ENCODE measurements at places on chromosomes 7 and 10. TPM values are rescaled to one million over a fixed set of nuclear protein-coding genes. Genes with fewer than 3 reads are reported as not detected.

- H3K27ac ChIP-seq: no peak overlapping the region
- H3K4me3 ChIP-seq: no peak overlapping the region
- no peaks in the 10 kb centered on the region for H3K36me3 ChIP-seq
- DNase-seq: no peak
These were observed 354.6 kb downstream of the PHF14 start for GRCh38 chr7:11328309-11328708.

DNA sequence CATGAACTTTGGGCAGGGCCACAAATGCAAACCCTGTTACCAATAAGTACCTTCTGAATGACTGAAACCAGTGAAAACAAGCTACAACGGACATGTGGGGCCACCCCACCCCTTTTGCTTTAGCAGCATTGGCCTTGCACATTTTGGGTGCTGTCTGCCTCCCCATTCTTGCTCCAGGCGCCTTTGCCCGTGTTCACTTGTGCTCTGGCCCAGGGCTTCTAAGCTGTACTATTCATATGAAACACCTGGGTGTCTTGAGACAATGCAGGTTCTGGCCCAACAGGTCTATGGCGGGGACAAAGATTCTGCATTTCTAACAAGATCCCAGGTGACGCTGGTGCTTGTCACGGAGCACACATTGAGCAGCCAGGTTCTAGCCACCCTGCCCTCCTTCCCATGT, 96.5 kb upstream of the SDK1 start:
- no peak overlapping the region for H3K27ac ChIP-seq
- DNase-seq: no peak
- no peaks in the 10 kb centered on the region for H3K4me1 ChIP-seq
- H3K36me3 ChIP-seq: no peaks in the 10 kb centered on the region
- H3K4me3 ChIP-seq: no peak overlapping the region

- H3K27ac ChIP-seq: no peak overlapping the region
- H3K36me3 ChIP-seq: no peaks in the 10 kb centered on the region
- no peak for DNase-seq
- no peaks in the 10 kb centered on the region for H3K4me1 ChIP-seq
- no peaks in the 10 kb centered on the region for H3K27me3 ChIP-seq
These were observed 510.5 kb upstream of the AKR1E2 start for GRCh38 chr10:4315551-4315950.

DNA sequence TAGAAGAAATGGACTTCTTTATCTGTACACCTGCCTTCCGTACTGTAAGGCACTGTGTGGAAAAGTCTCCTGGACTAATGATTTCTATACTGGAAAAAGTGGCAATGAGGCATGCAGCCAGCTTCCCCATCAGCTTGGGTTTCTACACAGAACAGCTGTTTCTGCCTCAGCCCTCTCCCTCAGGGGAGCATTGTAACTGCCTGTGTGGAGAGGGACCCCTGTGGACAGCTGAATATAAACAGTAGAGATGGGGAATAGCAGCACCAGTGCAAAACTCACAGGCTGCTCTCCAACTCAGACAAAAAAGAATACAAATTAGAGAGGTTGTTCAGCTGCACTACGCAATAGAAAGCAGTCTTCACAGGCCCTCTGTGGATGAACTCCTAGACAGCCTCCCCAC, 451.3 kb upstream of the MBL2 start:
- no peaks in the 10 kb centered on the region for H3K27me3 ChIP-seq
- H3K36me3 ChIP-seq: no peaks in the 10 kb centered on the region
- no peak overlapping the region for H3K27ac ChIP-seq
- H3K4me3 ChIP-seq: no peak overlapping the region
- no peaks in the 10 kb centered on the region for H3K4me1 ChIP-seq
- no peak for DNase-seq

DNA sequence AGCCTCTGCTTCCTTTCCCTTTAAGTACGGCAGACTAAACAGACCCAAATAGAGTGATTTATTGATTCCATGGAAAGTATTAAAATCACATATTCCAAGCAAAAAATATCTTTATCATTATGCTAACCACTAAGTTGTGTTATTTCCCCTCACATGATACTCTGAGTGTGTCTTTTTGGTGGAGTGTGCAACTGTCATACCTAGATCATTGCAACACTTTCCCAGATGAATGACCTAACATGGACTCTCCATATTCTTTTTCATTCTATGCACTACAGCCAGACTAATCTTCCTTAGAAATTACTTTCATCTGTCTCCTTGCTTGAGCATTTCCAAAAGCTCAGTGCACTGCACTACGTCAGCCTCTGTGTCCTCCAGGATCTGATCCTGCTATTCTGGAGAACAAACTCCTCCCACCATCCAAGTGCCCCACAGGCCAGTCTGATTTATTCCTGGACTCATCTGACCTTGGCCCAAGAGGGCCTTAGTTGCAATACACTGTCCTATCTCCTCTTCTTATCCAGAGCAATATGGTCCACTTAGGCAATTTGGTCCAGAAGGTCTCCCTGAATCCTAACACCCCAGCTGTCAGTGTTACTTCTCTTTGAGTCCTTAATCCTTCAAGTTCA, 263.3 kb upstream of the KLF6 start:
- no peaks in the 10 kb centered on the region for H3K36me3 ChIP-seq
- DNase-seq: no peak
- H3K27ac ChIP-seq: no peak overlapping the region
- H3K4me1 ChIP-seq: no peaks in the 10 kb centered on the region

- H3K4me1 ChIP-seq: no peaks in the 10 kb centered on the region
- no peak for DNase-seq
- no peaks in the 10 kb centered on the region for H3K27me3 ChIP-seq
- H3K27ac ChIP-seq: no peak overlapping the region
- no peaks in the 10 kb centered on the region for H3K36me3 ChIP-seq
- H3K4me3 ChIP-seq: no peak overlapping the region
These were observed 308.5 kb downstream of the EXOC4 start for GRCh38 chr7:133561396-133561795.

DNA sequence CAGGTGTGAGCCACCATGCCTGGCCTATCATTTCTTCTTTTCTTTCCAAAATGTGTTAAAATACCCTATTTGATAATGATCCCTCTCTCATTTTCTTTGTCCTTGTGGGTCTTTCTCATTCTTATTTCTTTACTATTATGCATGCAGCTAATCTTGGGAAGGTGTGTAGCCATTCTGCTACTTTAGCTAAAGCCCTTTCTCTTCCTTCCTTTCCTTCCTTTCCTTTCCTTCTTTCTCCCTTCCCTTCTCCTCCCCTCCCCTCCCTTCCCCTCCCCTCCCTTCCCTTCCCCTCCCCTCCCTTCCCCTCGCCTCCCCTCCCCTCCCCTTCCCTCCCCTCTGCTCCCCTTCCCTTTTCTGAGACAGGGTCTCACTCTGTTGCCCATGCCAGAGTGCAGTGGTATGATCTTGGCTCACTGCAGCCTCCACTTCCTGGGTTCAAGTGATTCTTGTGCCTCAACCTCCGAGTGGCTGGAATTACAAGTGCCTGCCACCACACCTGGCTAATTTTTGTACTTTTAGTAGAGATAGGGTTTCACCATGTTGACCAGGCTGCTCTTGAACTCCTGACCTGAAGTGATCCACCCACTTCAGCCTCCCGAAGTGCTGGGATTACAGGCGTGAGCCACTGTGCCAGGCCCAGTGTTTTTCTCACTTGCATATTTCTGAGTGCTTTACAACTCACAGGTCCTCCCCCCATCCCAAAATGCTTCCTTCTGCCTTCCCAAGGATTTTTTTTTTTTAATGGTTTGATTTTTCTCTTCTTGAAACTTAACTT, 42.3 kb downstream of the HIP1 start:
- no peak overlapping the region for H3K4me3 ChIP-seq
- no peaks in the 10 kb centered on the region for H3K27me3 ChIP-seq
- H3K27ac ChIP-seq: no peak overlapping the region

- DNase-seq: no peak
- peaks cover 91% of the 10 kb centered on the region for H3K4me1 ChIP-seq
- H3K36me3 ChIP-seq: no peaks in the 10 kb centered on the region
- H3K4me3 ChIP-seq: peak overlapping the region; percentile 46
- H3K27me3 ChIP-seq: no peaks in the 10 kb centered on the region
These were observed 7.3 kb downstream of the AGFG2 start for GRCh38 chr7:100546129-100546925.

DNA sequence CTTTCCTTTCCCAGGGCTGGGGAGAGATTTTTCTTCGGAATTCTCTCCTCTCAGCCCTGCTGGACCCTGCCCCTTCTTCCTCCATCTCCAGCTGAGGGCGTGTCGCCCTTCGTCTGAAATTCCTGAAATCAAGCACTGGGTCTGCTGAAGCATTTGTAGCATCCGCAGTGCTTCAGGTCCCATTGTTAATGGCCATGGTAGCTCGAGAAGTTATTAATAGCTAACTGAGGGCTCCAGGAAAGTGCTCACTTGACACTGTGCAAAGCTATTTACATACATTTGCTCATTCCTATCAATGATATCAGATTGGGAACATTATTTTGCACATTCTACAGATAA, 515 bp downstream of the FAM149B1 start:
- H3K36me3 ChIP-seq: no peaks in the 10 kb centered on the region
- peaks cover 23% of the 10 kb centered on the region for H3K4me1 ChIP-seq
- DNase-seq: no peak
- peak overlapping the region; percentile 100 for H3K27ac ChIP-seq
- peak overlapping the region; percentile 100 for H3K4me3 ChIP-seq
- H3K27me3 ChIP-seq: no peaks in the 10 kb centered on the region

- H3K4me1 ChIP-seq: no peaks in the 10 kb centered on the region
- no peak for DNase-seq
- no peaks in the 10 kb centered on the region for H3K36me3 ChIP-seq
- H3K4me3 ChIP-seq: no peak overlapping the region
These were observed 74.6 kb upstream of the NPS start for GRCh38 chr10:127474501-127474900.

Gene EBF3
- total RNA-seq: not detected

Gene PLAU
- 1.6 TPM for total RNA-seq

Gene SPAG6
- total RNA-seq: 0.22 TPM

Data from CD8-positive, alpha-beta memory T cell (primary cell).